ENCODE measurements at places on chromosomes 1 and 21.

- no peak for DNase-seq
Measured at GRCh38 chr1:240776237-240776636, 164.3 kb upstream of the GREM2 start.

- peak; percentile 19 for DNase-seq
Measured at GRCh38 chr1:43238085-43238484, 31.7 kb upstream of the TMEM125 start.

GRCh38 chr1:202107321-202107761 lies 15.4 kb upstream of the GPR37L1 start:
- no peak for DNase-seq

DNA sequence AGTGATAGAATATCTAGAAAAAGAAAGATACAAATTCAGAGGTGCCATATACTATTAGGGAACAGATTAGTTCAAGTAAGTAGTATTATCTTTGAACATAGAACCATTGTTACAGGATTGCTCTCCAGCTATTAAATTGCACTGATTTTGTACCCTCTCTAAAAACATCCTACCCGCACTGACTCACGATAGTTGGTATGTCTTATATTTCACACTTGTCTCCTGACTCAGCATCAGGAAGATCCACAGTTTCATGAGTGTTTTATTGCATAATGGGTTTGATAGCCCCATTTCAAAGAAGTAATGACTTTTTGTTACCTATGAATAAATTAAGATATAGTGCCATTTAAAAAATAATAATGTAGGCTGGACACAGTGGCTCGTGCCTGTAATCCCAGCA lies 6.0 kb downstream of the TATDN3 start:
- DNase-seq: no peak

All from NCI-H187 (cell line).